ENCODE measurements at places on chromosomes 11 and 22.
A peak's percentile ranks its signal among the peaks of the same experiment; 100 is the strongest.

GRCh38 chr11:27183672-27184457, 143.2 kb downstream of the BBOX1 start:
- peak; percentile 66 for DNase-seq

DNA sequence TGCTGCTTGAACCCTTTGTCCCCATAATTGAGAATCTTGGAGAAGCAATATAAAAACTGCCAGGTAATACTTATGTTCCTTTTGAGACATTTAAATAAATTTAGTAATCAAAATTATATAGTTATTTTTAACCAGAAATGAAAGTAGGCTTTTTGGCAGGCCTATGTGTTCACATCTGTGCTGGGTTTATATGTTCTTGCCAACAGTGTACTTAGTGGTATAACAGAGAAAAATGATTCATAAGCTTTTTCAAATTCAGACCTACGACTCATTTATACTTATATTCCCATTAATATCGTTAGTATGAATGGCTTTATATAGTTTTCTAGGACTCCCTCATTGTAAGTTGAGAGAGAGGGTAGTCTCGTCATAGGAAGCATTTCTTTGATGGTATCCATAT, 79.0 kb downstream of the DDX10 start:
- no peak for DNase-seq

GRCh38 chr22:28108851-28109250, 189.8 kb upstream of the PITPNB start:
- no peak for DNase-seq

- no peak for DNase-seq
Observed at GRCh38 chr11:86888164-86889000, 66.8 kb downstream of the FZD4 start.

- no peak for DNase-seq
Observed at GRCh38 chr11:111530091-111530490, 10.4 kb upstream of the LAYN start.

DNA sequence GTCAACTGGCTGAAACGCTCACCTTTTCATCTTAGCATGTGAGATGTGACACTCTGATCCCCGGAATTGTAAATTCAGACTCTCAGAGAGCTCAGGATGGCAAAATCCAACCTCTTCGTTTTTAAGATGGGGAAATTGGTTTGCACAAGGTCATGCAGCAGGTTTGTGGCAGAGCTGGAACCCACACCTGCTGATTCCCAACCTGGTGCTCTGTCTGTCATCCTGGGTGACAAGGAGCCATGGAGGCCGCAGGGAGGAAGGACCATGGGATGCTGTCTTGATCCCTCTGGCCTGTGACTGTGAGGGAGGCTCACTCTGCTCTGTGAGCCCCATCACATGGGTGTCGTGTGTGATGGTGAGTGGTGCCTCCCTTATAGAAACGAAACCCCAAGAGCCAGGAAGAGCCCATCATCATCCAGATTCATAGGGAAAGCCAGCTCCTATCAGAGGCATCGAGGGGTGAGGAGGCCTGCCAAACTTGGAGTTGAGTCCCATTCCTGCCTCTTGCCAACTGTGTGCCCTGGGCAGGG, 87.4 kb upstream of the SYT13 start:
- DNase-seq: no peak

GRCh38 chr22:50318356-50318697, 8.5 kb downstream of the DENND6B start:
- no peak for DNase-seq

DNA sequence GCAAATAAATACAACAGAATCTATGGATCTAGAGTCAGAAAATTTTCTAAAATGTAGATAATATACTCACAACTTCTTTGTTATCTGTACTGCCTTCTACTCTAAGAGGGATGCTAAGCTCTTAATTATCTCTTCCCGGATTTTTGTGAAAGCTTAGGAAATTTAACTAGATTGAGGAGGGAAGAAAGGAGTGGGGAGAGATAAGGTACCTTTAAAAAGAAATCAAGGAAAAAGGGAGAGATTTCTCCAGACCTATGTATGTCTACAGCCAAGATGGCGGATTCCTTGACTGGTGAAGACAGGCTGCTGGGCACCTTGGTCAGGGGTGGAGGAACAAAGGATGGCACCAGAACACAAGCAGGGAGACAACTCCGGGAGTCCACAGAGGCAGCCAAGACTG, 23.0 kb downstream of the ZNF280B start:
- no peak for DNase-seq

DNA sequence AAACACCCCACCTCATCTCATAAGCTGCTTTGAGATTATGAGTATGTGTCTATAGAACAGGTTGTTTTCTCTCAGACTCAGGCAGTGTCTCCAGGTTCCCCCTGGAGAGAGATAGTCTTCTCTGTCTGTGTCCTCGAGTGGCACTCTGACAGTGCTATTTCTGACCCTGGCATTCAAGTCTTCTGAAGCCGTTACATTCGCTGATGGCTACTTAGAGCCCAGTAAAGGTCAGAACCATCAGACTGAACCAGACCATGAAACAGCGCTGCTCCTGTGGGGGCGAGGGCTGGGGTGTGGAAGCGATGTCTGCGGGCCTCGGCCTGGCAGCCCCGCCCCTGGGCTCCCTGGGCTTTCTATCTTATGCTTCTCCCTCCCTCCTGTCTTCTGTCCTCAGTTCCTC, 23.5 kb downstream of the SHISA8 start:
- DNase-seq: no peak

GRCh38 chr11:8839957-8840945, 70.7 kb upstream of the AKIP1 start:
- no peak for DNase-seq

- no peak for DNase-seq
Observed at GRCh38 chr11:112587664-112588063, 327.0 kb upstream of the PLET1 start.

DNA sequence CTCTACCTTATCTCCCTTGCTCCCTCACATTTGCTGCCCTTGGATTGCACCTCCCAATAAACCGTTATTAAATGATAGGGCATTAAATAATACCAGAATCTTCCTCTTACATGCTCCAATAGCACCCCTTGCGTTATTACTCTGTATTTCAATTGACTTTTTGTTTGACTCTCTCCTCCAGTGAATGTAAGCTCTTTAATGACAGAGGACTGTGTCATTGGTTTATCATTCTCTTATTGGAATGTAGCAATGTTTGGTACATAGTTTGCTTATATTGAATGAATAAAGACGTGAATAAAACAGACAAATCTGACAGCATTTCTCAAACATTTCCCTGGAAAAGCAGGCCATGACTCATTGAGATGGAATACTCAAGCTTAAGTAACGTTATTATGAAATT, 8.7 kb upstream of the MPEG1 start:
- DNase-seq: no peak

- DNase-seq: peak; percentile 56
Observed at GRCh38 chr11:11787305-11788062, 54.3 kb upstream of the USP47 start.

- DNase-seq: no peak
Observed at GRCh38 chr11:104049116-104049515, 12.7 kb downstream of the DDI1 start.

DNA sequence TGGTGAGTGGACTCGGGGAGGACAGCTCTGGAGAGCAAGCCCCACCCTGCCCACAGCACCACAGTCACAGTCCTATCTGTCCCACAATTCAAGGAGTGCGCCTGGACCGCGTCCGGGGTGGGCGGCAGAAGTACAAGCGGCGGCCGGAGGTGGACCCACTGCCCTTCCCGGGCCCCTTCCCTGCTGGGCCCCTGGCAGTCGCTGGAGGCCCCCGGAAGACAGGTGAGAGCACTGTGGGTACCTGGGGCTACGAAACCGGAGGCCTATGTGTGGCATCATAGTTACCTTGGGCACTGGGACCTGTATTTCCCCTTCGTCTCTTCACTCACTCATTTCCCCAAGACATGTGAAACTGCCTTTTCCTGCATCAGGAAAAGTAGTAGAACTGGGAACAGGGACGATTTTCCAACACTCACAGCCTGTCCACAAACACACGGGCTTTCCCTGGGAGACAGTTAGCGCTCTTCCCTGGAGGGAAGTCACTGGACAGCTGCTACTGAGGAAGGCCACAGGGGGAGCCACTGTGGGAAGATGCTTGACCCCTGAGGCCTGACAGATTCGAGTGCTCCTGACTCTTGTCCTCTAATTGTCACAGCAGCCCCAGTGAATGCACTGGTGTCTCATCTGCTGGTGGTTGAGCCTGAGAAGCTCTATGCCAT, 3.1 kb downstream of the TRMT112 start:
- no peak for DNase-seq

- no peak for DNase-seq
Observed at GRCh38 chr11:70525466-70525865, 127.1 kb downstream of the CTTN start.

DNA sequence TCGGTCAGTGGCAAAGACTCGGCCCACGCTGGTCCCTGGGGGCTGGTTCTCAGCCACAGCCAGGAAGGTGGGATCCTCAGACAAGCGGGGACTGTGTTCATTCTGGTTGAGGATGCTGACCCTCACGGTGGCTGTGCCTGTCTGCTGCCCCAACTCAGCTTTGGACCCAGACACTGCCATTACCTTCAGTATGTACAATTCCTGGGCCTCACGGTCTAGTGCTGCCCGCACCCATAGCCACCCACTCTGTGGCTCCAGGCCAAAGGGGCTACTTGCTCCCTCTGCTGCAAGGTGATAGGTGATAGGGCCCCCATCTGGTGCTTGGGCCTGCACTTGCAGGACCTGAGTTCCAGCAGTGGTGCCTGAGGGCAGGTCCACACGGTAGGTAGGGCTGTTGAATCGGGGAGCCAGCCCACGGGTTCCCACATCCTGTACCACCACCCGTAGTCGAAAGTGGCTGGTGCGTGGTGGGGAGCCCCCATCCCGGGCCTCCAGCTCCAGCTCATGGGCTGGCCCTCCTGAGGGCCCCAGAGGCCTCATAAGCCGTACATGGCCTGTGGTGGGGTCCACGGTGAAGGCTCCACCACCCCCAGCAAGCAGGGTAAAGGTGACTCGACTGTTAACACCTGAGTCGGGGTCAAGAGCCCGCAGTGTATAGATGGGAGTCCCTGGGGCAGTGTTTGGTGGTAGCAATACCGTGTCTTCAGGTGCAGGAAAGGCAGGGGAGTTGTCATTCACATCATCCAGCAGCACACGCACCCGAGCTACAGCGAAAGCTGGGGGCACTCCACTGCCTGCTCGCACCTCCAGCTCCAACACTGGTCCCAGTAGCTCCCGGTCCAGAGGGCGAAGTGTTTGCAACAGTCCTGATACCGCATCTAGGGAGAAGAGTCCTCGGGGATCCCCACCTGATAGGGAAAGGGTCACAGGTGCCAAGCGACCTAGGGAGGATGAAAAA, 13.2 kb upstream of the TPP1 start:
- no peak for DNase-seq

Measured in NCI-H1694 treated with DMSO at 0.1 percent for 48 hours (cell line).